ENCODE measurements at places on chromosomes 7 and 10. TPM values are rescaled to one million over a fixed set of nuclear protein-coding genes. Genes with fewer than 3 reads are reported as not detected.

The SEMA4G gene
- 0.26 TPM for total RNA-seq

The ZNF398 gene
- 13.2 TPM for total RNA-seq

GRCh38 chr7:11784769-11785536 lies 47.0 kb downstream of the THSD7A start:
- H3K4me1 ChIP-seq: no peaks in the 10 kb centered on the region
- H3K27ac ChIP-seq: no peak overlapping the region
- no peak for DNase-seq

The PLXNA4 gene
- total RNA-seq: 1.6 TPM

The UPK3B gene
- not detected for total RNA-seq

DNA sequence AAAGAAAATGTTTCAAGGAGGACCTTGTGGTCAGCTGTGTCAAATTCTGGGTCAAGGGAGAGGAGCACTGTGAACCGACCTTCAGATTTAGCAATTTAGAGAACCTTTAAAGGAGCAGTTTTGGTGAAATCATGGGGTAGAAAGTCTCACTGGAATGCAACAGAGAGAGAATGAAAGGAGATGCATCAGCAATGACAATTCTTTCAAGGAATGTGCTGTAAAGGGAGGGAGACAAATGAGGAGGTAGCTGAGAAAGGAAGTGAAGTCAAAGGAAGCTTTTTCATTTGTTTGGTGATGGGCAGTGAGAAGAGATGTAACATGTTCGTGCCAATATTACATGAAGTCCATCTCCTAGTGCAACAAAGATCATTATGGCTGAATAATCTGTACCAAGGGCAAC lies 166.0 kb downstream of the TSPAN12 start:
- H3K36me3 ChIP-seq: no peaks in the 10 kb centered on the region
- no peaks in the 10 kb centered on the region for H3K27me3 ChIP-seq
- no peaks in the 10 kb centered on the region for H3K4me1 ChIP-seq
- DNase-seq: no peak
- H3K27ac ChIP-seq: no peak overlapping the region

DNA sequence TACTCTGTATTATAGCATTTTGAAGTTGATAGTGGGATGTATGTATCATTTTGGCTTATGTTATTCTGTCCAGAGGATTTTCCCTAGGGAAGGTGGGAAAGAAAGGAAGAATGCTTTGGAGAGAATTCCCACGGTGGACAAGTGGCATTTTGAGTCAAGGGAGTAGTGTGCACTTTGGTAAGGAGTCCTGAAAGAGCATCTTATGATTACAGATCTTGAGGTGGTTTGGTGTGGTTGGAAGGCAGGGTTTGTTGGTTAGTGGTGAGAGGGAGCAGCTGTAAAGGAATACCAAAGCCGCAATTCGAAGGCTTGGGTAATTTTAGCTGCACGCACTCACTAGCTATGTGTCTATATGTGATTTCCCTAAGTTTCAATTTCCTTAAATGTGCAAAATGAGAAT lies 16.1 kb downstream of the CCSER2 start:
- H3K27me3 ChIP-seq: no peaks in the 10 kb centered on the region
- peaks cover 24% of the 10 kb centered on the region for H3K36me3 ChIP-seq
- H3K27ac ChIP-seq: peak overlapping the region; percentile 3
- peaks cover 52% of the 10 kb centered on the region for H3K4me1 ChIP-seq

- H3K27ac ChIP-seq: no peak overlapping the region
- no peak overlapping the region for H3K4me3 ChIP-seq
- no peak for DNase-seq
- H3K4me1 ChIP-seq: peaks cover 18% of the 10 kb centered on the region
- H3K27me3 ChIP-seq: no peaks in the 10 kb centered on the region
Observed at GRCh38 chr10:13291061-13291460, 8.8 kb downstream of the PHYH start.

The LOXL4 gene
- not detected for total RNA-seq

The DNAJC12 gene
- 8.8 TPM for total RNA-seq

The RET gene
- total RNA-seq: 0.38 TPM

DNA sequence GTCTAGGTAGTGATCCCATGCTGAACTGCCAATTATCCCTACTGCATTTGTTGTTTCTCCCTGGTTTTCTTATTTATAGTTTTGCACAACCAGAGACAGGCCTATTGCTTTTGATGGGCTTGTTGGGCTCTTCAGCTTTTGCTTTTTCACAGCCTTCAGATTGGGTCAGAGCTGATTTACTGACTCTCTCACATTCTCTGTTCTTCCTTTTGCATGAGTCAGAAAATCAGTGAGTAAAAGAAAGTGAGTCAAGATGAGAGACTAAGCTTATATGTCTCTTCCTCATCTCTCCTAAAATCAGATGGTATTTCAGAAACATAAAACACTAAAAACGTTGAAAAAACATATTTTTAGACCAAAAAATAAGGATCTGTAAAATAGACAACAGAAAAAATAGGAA lies 1135.4 kb downstream of the XPNPEP1 start:
- DNase-seq: no peak
- peaks cover 3% of the 10 kb centered on the region for H3K4me1 ChIP-seq
- H3K27me3 ChIP-seq: no peaks in the 10 kb centered on the region
- no peak overlapping the region for H3K4me3 ChIP-seq
- no peaks in the 10 kb centered on the region for H3K36me3 ChIP-seq

- H3K4me1 ChIP-seq: peaks cover 11% of the 10 kb centered on the region
- no peaks in the 10 kb centered on the region for H3K27me3 ChIP-seq
- H3K4me3 ChIP-seq: no peak overlapping the region
- H3K27ac ChIP-seq: no peak overlapping the region
Observed at GRCh38 chr10:127298381-127298780, 102.0 kb upstream of the INSYN2A start.

DNA sequence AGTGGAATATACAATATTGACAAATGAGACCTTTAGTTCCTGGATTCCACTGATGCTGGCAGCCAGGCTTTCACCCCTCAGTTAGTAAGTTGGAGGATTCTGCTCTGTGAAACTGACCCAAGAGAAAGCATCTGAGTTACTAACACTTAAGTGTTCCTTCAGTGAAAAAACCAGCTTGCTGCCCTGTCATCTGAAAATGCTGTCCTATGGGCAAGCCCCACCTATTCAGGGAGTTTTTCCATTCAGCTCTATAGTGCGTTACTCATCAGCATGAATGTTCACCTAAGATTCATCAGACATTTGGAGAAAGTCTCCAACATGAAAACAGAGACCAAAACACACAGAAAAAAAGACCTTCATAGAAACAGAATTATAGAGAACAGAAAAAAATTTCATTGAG lies 37.9 kb downstream of the PRPF18 start:
- no peak overlapping the region for H3K27ac ChIP-seq
- DNase-seq: no peak
- peaks cover 2% of the 10 kb centered on the region for H3K36me3 ChIP-seq
- no peaks in the 10 kb centered on the region for H3K4me1 ChIP-seq
- no peak overlapping the region for H3K4me3 ChIP-seq

DNA sequence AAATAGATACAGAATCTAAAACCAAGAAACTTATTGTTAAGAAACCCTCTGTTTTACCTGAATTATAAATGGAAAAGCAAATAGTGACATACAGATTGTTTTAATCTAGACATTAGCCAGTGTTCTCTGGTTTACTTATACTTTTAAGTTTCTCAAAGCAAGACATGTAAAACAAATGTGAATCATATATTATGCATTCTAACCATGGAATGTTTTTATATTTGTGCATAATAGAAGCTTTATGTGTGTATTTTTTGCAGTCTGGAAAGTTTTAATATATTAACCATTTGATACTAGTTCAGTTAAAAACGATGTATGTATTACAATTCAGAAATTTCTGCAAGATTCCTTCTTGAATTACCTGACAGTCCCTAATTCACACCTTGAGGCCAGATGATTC lies 150.6 kb upstream of the TMEM72 start:
- no peaks in the 10 kb centered on the region for H3K36me3 ChIP-seq
- no peak overlapping the region for H3K27ac ChIP-seq
- H3K4me3 ChIP-seq: no peak overlapping the region
- no peaks in the 10 kb centered on the region for H3K4me1 ChIP-seq
- no peak for DNase-seq

- H3K36me3 ChIP-seq: peaks cover 10% of the 10 kb centered on the region
- H3K4me3 ChIP-seq: no peak overlapping the region
- peaks cover 21% of the 10 kb centered on the region for H3K27me3 ChIP-seq
Observed at GRCh38 chr10:119315128-119316001, 108.0 kb downstream of the GRK5 start.

The COL17A1 gene
- total RNA-seq: not detected

The OPN4 gene
- not detected for total RNA-seq

GRCh38 chr7:107803009-107803610 lies at the start of gene SLC26A3:
SLC26A3 (minus strand) TSS chr7:107803223; CDS start chr7:107794509, 8,714 bp downstream.
- no peak within 1 kb of the TSS for H3K4me3 ChIP-seq
- peaks cover 4% of the 10 kb centered on the region for H3K27me3 ChIP-seq
- H3K36me3 ChIP-seq: no peaks in the 10 kb centered on the region

The CBLL1 gene
- total RNA-seq: 32.2 TPM

The COL26A1 gene
- total RNA-seq: not detected

GRCh38 chr7:86647385-86648094 lies 3.8 kb downstream of the GRM3 start:
- H3K36me3 ChIP-seq: no peaks in the 10 kb centered on the region
- no peak overlapping the region for H3K4me3 ChIP-seq
- H3K27me3 ChIP-seq: peaks cover 24% of the 10 kb centered on the region

- no peaks in the 10 kb centered on the region for H3K4me1 ChIP-seq
- no peak overlapping the region for H3K4me3 ChIP-seq
- no peak overlapping the region for H3K27ac ChIP-seq
- no peaks in the 10 kb centered on the region for H3K36me3 ChIP-seq
- no peak for DNase-seq
Observed at GRCh38 chr7:82388138-82388537, 55.4 kb downstream of the CACNA2D1 start.

DNA sequence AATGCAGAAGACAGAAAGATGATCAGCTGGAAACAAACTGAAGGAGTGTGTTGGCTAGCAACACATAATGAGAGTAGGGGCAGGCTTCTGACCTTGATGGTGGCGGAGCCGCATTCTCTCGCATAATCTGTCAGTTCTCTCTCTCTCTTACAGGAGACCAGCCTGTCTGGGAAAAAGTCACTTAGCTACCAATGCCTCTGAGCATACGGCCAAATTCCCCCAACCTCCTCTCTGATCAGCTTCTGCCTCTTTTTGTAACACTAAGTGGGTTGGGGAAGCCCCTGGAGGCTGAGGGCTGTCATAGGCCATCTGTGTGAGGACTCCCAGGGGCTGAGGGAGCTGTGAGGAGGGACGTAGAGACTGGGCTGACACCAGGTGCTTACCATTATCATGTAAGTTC lies 104.6 kb downstream of the HIPK2 start:
- H3K27me3 ChIP-seq: no peaks in the 10 kb centered on the region
- H3K27ac ChIP-seq: peak overlapping the region; percentile 76
- H3K4me1 ChIP-seq: peaks cover 54% of the 10 kb centered on the region
- H3K4me3 ChIP-seq: peak overlapping the region; percentile 48
- peaks cover 21% of the 10 kb centered on the region for H3K36me3 ChIP-seq

DNA sequence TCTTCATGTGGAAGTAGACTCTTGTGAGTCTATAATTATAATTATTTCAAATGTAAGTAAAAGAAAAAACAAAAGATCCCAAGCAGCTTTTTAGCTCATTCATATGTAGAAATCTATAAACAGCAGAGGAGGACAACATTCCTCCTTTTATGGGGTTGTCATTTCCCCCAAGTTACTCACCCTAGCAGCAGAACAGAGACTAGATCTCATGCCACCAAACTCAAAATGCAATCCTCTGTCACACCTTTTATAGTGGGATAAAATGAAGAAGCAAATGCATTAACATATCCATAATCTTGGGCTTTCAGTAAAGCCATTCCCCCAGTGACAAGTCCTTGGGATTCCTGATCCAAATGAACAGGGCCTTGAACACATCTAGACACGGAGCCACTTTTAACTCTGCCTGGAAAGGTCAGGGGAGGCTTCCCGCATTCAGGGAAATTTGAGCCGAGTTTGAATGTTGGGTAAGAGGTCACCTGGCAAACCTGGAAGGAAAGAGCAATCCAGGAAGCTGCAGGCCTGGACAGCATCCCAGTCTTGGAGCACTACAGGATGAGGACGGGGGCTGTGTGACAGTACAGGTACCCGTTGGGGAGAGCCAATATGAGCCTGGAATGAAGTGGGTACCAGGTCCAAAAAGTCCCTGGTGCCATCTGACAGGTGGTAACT lies 76.4 kb downstream of the DOCK4 start:
- H3K27ac ChIP-seq: no peak overlapping the region
- no peaks in the 10 kb centered on the region for H3K36me3 ChIP-seq
- H3K4me3 ChIP-seq: no peak overlapping the region

The ACBD5 gene
- 24.2 TPM for total RNA-seq

The RAB19 gene
- 7.3 TPM for total RNA-seq

DNA sequence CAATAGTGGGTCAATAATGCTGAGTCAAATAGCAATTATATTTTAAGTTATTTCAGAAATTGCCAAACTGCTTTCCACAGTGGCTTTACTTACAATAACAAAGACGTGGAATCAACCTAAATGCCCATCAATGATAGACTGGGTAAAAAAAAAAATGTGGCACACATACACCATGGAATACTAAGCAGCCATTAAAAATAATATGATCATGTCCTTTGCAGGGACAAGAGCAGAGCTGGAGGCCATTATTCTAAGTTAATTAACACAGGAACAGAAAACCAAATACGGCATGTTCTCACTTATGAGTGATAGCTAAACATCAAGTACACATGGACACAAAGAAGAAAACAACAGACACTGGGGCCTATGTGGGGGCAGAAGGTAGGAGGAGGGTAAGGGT lies 15.0 kb upstream of the CYP3A4 start:
- peaks cover 1% of the 10 kb centered on the region for H3K36me3 ChIP-seq
- H3K27ac ChIP-seq: no peak overlapping the region
- H3K4me1 ChIP-seq: no peaks in the 10 kb centered on the region

DNA sequence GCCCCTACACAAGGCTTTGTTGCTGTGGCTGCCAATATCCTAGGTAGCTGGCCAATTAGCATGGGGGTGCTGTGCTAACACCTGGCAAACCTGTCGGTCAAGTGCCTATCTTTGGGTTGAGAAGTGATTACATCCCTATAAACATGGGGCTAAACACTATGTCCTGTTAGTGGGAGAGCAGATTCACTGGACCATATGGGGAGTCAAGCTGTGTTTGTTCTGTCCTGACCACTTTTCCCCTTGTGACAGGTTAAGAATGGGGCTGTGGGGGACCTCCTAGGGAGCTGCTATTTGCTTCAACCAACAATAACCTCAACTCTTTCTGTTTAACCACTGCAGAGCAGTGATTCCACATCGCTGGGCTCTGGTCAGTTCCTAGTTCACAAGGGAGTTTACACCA lies 151.5 kb upstream of the AOAH start:
- no peak for DNase-seq
- H3K4me1 ChIP-seq: peaks cover 45% of the 10 kb centered on the region
- H3K27me3 ChIP-seq: no peaks in the 10 kb centered on the region
- peaks cover 67% of the 10 kb centered on the region for H3K36me3 ChIP-seq
- no peak overlapping the region for H3K4me3 ChIP-seq

GRCh38 chr10:30645340-30645827 lies 15.8 kb upstream of the LYZL2 start:
- DNase-seq: peak; percentile 41
- peaks cover 30% of the 10 kb centered on the region for H3K4me1 ChIP-seq
- H3K27ac ChIP-seq: no peak overlapping the region
- H3K27me3 ChIP-seq: peaks cover 60% of the 10 kb centered on the region
- H3K36me3 ChIP-seq: peaks cover 2% of the 10 kb centered on the region

- no peaks in the 10 kb centered on the region for H3K36me3 ChIP-seq
- H3K4me3 ChIP-seq: no peak overlapping the region
- H3K4me1 ChIP-seq: peaks cover 9% of the 10 kb centered on the region
Observed at GRCh38 chr10:110174201-110174600, 33.2 kb upstream of the MXI1 start.

The MYH16 gene
- total RNA-seq: not detected

Measured in activated CD8-positive, alpha-beta memory T cell treated with anti-CD3 and anti-CD28 coated beads, Interleukin-2, amount 10 ng/mL, durations not matched to agents 7 days and 5 days (primary cell).